ENCODE measurements at places on chromosomes 5 and 9.
A peak's percentile ranks its signal among the peaks of the same experiment; 100 is the strongest.

GRCh38 chr5:168477060-168477459 lies 9.2 kb upstream of the RARS1 start:
- DNase-seq, result no peak

GRCh38 chr5:66322786-66323528 lies 178.9 kb downstream of the SREK1 start:
- DNase-seq, result no peak

DNA sequence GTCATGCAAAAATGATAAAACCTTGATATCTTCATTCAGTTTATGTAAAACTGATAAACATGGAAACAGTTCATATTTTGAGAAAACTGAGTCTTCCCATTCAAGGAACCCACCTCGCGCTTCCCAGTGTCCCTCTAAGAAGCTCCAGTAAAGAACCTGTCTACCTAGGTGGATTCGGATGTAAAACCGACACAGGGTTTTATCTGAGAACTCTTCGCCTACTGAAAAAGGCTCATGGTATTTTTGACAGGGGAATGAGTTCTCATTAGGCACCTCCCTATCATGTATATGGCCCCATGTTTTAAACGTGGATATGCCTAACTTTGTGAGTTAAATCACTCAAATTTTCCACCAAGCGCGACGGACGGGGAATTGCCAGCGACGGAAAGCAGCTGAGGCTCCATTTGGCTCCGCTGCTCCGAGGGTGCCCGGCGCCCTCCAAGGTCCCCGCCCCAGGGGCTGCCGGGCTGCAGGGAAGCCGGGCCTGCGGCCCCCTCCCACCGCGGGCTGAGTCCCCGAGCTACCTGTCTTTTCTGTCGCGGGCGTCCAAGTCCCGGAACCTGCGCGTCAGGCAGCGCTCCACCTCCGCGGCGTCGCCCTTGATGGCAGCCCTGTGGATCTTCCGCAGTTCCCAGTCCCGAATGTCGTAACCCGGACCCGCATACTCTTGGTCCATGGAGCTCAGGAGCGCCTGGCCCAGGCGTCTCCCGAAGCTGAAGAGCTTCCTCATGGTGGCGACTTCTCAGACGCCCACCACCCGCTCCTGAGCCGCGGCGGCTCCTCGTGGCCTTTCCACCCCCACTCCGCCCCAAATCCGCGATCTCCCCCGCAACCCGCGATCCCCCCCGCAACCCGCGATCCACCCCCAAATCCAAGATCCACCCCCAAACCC lies 594 bp downstream of the ANKRD18A start:
- DNase-seq, result no peak

- no peak for DNase-seq
These were observed 30.7 kb downstream of the NRG2 start for GRCh38 chr5:140012443-140012842.

DNA sequence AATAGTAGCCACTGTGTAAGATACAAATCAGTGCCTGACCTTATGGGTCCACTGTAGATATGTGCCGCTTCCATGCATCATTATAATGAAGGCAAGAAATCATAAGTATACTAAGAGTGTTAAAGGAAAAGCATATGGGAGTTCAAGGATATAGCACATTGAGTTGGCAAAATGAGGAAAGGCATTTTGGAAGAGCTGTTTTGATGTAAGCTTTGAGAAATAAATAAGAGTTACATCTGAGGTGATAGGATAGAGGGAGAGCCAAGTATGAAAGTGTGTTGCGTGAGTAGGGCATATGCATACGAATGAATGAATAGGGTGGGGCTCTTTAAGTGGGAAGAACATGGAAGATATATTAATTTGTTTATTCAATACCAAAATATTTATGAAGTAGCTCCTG lies 101.0 kb upstream of the DMAC1 start:
- DNase-seq, result no peak

GRCh38 chr5:17203329-17204132 lies 13.9 kb upstream of the BASP1 start:
- DNase-seq, result no peak

GRCh38 chr5:132069994-132070393 lies 3.6 kb upstream of the CSF2 start:
- DNase-seq, result no peak

DNA sequence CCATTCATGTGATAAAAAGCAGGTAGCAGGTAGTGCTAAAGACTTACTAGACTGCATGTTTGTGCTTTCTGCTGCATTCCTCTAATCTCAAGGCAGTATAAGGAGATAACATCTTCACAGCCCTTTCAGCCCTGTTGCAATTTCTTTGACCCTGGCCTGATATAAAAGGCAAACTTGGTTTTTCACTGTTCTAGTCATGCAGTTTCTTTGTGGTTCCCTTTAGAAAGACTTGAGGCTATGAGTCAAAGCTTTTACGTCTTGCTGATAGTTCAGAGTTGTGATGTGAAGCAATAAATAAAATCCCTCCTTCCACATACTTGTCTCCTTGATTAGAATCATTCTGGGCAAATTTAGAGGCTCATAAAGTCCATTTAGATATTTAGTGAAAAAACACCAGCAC lies 88.6 kb upstream of the CDKN2B start:
- peak; percentile 73 for DNase-seq

DNA sequence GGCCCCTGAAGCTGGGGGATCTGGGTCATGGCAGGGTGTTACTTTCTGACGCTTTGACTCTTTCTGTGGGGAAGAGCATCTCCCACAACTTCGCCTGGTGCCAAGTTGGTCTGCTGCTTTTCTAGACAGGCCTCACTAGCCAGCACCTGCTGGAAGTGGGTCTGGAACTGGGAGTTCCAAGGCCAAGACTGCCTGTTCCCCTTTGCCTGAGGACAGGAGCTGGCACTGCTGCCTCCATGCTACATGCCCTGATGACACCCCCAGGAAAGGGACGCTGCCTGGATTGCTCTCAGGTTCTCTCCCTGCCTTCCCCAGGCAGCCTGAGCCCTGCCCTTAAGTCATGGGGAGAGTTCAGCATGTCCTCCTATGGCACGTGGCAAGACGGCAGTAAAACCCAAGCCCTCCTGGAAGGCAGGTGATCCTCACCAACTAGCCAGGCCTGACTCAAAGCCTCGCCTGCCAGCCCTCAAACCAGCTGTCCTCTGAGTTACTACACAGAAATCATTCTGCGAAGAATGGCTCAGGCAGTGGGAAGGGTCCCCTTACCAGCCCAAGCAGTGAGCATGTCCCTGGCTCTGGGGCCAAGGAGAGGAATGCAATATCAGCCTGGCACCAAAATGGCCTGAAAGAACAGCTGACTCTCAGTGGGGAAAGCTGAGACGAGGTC lies 35.8 kb downstream of the SEC61B start:
- no peak for DNase-seq

DNA sequence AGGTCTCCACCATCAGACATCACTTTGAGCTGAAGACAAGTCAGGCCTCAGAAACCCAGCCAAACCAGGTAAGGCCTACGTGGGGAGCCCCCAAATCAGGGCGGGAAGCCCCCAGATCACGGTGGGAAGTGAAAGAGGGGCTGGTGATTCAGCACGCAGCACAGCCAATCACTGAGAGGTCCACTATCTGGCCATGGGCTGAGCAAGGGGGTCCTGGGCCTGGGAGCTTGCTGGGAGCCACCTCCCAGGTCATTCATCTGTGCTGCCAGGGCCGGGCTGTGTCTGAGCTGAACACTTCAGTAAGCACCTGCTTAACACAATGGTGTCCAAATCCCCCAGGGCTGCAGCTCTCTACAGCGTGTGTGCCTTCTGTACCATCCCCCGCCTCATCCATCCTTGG lies 15.5 kb downstream of the MED10 start:
- DNase-seq, result no peak

- DNase-seq, result peak; percentile 10
These were observed 63.6 kb downstream of the RNF180 start for GRCh38 chr5:64229163-64229774.

GRCh38 chr9:77759391-77759790 lies 111.3 kb upstream of the GNA14 start:
- DNase-seq, result no peak

GRCh38 chr9:272251-273213 lies 57.9 kb downstream of the DOCK8 start:
- no peak for DNase-seq

- DNase-seq, result no peak
These were observed 187.4 kb downstream of the MAN2A1 start for GRCh38 chr5:109876941-109877669.

- no peak for DNase-seq
These were observed 110.9 kb upstream of the IL6ST start for GRCh38 chr5:56105511-56106291.

- no peak for DNase-seq
These were observed 224.5 kb downstream of the DOCK8 start for GRCh38 chr9:438961-439768.

- DNase-seq, result no peak
These were observed 182.3 kb downstream of the IRX2 start for GRCh38 chr5:2569176-2569575.

- no peak for DNase-seq
These were observed 128.9 kb downstream of the GDNF start for GRCh38 chr5:37710965-37711364.

- no peak for DNase-seq
These were observed 6.5 kb downstream of the HIGD2A start for GRCh38 chr5:176394881-176395675.

DNA sequence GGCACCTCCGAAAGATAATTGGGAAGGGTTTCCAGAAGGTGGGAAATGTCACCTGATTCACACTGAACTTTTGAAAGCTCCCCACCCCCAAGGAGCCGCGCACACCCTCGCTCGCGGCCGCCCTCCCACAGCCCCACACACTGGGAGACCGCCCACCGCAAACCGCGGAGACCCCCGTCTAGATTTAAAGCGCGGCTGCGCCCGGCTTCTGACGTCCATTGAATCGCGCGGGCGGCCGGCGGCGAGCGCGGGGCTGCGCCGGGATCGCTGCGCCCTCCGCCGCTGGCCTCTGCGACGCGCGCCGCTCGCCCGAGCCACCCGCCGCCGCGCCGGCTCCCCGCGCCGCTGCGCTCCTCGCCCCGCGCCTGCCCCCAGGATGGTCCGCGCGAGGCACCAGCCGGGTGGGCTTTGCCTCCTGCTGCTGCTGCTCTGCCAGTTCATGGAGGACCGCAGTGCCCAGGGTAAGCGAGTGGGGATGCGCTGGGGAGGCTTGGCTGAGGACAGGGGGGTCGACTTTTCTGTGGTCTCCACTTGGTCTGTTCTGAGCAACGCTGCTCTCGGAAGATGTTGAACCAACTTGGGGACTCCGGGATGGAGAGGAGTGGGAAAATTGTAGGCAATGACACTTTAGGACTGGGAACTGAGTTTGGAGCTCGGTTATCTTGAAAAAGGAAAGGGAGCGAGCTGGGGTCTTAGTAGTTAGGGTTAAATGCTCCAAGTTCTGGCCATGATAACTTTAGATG lies at the start of gene FST:
Gene FST, plus strand, starts transcription at position 214 of the 743 bp plus-strand sequence. Its CDS starts 163 bp downstream, at position 377.
- no peak for DNase-seq

DNA sequence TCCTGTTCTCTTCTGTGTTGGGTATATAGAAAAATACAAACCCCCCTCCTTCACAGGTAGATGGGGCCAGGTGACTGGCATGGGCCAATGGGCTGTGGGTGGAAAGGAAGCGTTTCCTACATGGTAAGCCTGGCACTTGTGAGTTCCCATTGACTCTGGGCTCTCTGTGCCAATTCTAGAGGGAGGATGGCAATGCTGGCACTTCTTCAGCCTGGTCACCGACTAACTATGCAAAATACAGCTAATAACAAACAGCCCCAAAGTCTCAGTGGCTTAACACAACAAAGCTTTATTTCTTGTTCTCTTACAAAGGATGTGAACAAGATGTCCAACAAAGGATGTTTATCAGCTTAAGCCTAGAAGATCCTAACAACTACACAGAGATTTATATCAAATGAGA lies 258.1 kb downstream of the SYK start:
- no peak for DNase-seq

- DNase-seq, result no peak
These were observed 41.1 kb downstream of the FAM174A start for GRCh38 chr5:100576217-100576751.

DNA sequence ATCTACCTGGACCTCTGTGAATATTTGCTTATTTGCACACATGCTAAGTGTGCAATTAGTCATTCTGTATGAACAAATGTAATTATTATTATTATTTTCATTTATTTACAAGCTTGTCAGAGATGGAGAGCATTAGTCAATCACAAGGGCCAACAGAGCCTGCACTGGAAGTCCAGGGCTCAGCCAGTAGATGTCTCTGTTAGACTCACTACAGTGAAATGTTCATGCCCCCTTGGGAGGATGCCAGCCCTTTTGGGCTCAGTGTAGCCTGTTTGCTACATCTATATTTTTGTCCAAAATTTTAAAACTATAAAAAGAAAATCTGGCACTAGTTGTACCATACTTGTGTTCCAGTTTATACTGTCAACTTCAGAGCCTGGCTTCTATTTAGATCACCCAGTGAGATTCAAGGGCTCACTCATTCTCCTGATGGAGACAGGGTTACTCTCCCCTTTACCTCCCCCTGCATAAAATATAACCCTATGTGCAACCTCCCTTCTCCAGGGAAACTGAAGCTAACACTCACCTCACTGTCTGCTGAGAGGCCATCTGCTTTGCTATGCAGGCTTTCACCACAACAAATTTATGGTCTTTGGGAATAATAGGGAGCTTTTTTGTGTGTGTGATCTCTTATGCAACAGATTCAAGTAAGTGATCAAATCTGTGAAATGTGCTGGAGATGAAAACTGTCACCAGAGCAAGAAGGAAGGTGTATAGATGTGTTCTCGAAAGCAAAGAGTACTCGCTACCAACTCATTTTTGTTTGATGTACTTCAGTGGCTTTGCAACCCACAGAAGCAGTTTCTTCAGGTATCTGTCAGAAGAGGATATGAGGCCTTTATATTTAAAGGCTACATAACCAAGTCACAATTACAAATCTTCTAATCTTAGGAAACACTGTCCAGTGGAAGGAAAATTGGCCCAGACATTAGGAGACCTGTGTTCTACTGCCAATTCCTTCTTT lies 99.9 kb upstream of the TLE4 start:
- no peak for DNase-seq

GRCh38 chr5:142873831-142874230 lies 103.7 kb downstream of the ARHGAP26 start:
- no peak for DNase-seq

- no peak for DNase-seq
These were observed 1045.3 kb upstream of the ARRDC3 start for GRCh38 chr5:92428415-92428814.

All from retinal pigment epithelial cell (primary cell).